ENCODE measurements at places on chromosomes 2 and 18.

GRCh38 chr2:36572719-36573059 is 25.3 kb downstream of the FEZ2 start:
- no peak for DNase-seq

- DNase-seq, result no peak
Observed at GRCh38 chr2:233023007-233023760, 9.3 kb upstream of the NEU2 start.

GRCh38 chr18:67805261-67805660 is 288.7 kb upstream of the DSEL start:
- DNase-seq, result no peak

DNA sequence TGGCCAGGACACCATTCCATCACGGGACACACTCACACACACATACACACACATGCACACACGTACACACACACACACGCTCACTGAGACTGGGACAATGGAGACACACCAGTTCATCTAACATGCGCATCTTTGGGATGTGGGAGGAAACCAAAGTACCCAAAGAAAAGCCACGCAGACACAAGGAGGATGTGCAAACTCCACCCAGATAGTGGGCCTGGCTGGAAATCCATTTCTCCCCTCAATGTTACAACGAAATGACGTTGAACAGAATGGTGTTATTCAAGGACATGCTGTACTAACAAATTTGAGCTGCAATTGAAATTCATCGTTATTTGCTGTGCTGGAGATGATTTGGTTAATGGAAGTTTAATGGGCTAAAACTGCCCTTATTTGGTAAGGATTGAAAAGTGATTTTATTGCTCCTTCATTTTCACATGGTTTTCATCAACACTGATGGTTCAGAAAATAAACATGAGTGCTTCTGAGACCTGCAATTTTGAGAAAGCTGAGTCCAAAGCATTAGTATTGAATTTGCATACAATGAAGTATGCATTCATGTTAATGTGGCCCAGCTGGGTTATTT is 110.0 kb downstream of the KCNE4 start:
- no peak for DNase-seq

DNA sequence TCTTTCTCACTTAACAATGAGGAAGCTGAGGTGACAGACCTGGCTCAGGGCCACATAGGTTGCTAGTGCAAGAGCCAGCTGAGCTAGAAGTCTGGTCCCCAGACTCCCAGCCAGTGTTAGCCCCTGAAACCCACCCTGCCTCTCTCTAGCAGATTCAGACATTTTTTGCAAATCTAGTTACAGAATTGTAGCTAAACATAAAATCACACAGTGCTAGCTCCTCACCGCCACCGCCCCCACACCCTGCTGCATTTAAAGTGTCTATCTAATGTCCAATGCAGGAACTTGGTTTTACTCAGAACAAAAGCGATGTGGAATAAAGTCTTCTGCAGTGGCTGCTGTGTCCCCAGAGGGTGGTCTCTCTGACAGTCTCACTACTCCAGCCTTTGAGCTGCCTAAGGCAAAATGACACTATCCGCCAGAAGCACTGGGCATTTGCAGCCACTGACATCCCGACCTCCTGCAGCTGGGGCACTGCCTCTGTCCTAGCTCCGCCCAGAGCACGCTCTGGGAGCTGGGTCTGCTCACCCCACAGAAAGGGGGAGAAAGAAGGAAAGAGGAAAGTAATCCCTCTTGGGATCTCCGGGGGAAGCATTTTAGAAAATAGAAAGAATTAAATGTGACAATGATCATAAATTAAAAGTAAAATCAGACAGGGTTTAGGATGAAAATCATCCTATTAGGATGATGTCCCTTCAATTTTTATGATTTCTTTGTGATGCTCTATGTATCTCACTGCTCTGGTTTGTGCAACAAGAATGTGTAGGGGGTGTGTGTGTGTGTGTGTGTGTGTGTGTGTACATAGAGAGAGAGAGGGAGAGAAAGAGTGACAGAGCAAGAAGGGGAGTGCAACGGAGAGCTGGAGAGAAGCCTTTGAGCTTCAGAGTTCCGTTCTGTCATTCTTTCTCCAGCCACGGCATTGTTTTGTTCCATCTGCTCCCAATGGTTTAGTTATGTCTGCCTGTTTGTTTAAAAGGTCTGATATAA is 50.5 kb upstream of the ST8SIA3 start:
- no peak for DNase-seq

GRCh38 chr2:71006955-71007799 is 12.5 kb upstream of the TEX261 start:
- peak; percentile 56 for DNase-seq
